ENCODE measurements at places on chromosomes 13 and 19. TPM values are rescaled to one million over a fixed set of nuclear protein-coding genes. Genes with fewer than 3 reads are reported as not detected.

DNA sequence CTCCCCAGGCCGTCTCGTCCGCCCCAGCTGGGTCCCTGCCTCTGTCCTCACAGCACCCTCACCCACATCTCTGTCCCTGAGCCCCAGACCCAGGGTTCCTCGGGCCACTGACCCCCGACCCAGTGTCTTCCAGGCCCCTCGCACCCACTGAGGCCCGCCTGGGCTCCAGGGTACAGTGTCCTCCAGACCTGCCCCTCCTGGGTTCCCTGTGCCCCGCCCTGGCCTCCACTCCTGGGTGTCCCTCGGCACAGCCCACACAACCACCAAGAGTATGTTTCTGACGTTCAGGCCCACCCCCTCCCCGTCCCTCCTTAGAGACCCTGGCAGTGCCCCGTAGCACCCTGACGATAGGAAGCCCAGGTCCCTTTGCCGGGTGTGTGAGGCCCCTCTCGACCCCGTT, 22.6 kb upstream of the NCCRP1 start:
- DNase-seq = no peak

Gene ZNF763
- total RNA-seq = 8.0 TPM

DNA sequence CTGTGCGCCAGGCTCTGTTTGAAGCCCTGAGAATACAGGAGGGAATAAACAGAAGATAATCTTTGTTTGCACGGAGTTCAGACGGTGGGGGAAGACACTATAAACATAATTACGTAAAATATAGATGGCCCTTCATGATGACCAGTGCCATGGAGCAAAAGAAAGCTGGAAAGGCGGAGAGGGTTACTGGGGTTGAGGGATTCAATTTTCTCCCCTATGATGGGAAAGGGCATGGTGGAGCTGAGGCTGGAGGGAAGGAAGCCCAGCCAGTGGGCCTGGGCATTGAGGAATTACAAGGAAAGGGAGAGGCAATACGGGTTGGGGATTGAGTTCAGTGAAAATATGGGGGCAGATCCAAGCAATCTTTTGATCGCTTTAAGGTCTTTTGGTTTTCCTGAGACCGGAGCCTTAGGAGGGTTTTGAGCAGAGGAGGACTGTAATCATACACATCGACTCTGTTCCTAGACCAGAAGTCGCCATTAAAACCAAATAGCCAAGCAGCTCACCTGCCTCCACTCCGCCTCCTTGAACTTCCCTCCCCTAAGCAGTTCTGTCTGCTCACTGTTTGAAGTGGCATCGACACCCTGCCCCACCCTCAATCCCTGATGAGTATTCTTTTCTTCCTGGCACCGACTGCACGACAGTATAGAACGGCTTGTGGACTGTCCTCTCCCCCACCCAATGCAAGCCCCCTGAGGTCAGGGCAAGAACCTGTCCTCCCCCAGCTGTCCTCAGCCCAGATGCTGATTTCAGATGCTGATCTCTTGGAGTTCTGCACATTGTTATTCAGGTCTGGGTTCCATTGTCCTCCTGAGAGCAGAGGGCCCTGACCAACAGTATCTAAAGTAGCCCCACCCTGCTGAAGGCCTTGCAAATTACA, 813 bp upstream of the ZNF296 start:
- DNase-seq = no peak

Gene NOVA2
- not detected for total RNA-seq

GRCh38 chr13:110109910-110110309, 197.0 kb downstream of the COL4A1 start:
- no peak for DNase-seq

GRCh38 chr19:11197291-11198174, at the start of gene KANK2:
Gene KANK2 (minus strand): TSS chr19:11197545. CDS start chr19:11194511, 3,034 bp downstream.
- DNase-seq = peak; percentile 27

Gene ATP8A2
- 0.83 TPM for total RNA-seq

DNA sequence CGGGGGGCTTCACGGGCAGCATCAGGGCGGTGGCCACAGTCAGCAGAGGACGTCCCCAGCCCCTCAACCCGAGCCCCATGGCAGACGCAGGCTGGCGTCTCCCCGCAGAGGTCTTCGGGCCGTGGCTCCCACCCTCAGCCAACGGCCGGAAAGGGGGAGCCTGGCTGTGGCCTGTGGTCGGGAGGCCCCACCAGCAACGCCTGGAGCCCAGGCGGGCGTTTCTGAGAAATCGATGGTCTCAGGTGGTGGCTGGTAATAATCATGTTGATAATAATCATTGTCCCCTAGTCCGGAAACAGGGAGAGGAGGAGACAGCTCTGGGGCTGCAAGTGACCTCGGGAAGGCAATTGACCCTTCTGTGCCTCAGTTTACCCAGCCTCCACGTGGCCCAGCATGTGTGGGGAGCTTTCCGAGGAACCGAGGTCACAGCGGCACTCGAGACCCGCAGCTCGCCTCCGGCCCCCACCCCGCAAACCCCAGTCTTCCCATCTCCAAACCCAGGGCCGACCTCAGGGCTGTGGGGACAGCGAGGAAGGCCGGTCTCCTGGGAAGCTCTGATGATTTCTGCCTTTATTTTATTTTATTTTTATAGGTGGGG, at the start of gene PRSS57:
TSS of gene PRSS57 (minus strand) at position 101 of the 598 bp plus-strand sequence. CDS start at position 79, 22 bp downstream.
- DNase-seq = no peak

GRCh38 chr19:3196064-3196932, 10.6 kb downstream of the NCLN start:
- DNase-seq = no peak

GRCh38 chr13:53200075-53200474, 171.5 kb downstream of the OLFM4 start:
- DNase-seq = no peak

Gene FFAR2
- total RNA-seq = not detected

Gene GFY
- 0.16 TPM for total RNA-seq

DNA sequence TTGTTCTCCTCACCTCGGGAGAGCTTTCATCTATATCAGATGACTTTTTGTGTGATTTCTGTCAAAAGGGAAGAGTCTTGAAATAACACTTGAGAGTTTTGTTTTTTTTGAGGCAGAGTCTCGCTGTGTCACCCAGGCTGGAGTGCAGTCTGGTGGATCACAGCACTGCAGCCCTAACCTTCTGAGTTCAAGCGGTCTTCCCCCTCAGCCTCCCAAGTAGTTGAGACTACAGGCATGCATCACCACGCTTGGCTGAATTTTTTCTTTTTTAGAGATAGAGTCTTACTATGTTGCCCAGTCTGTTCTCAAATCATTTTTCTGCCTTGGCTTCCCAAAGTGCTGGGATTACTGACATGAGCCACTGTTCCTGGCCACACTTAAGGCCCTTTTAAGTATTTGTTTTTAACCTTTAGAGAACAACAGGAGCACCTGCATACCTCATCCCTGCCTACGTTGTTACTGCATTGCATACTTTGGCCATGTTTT, 11.4 kb downstream of the NDFIP2 start:
- no peak for DNase-seq

Gene NRTN
- not detected for total RNA-seq

GRCh38 chr13:57582032-57582431, 49.5 kb upstream of the PCDH17 start:
- DNase-seq = no peak

GRCh38 chr19:31513841-31514240, 164.6 kb upstream of the TSHZ3 start:
- no peak for DNase-seq

Gene TTYH1
- 0.41 TPM for total RNA-seq

Gene ZSCAN4
- total RNA-seq = not detected

GRCh38 chr13:51906581-51906980, 44.8 kb downstream of the CCDC70 start:
- DNase-seq = no peak

GRCh38 chr13:36736119-36736726, 62.4 kb downstream of the SERTM1 start:
- peak; percentile 12 for DNase-seq

GRCh38 chr19:47356900-47357299, 7.8 kb downstream of the DHX34 start:
- DNase-seq = no peak

Data from T-cell (primary cell).